ENCODE measurements at places on chromosomes 4 and X.

GRCh38 chrX:54093159-54093558 is 48.9 kb upstream of the PHF8 start:
- no peak for DNase-seq

DNA sequence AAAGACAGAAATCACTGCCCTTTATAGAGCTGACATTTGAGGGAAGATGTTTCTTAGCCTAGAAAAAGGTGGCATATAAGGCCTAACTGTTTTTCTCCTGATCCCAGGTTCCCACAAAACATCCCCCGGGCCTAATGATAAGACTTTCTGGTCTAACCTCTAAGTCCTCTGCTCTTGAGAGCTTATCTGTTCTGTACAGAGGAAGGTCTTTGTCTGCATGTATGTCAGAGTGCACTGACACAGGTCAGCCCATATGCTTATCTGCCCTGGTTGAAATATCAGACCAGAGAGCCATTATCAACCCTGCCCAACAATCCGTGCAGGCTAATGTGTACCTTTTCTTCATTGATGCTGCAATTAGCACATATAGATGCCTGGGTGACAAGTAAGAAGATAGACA is 76.2 kb downstream of the ARHGEF9 start:
- no peak for DNase-seq

DNA sequence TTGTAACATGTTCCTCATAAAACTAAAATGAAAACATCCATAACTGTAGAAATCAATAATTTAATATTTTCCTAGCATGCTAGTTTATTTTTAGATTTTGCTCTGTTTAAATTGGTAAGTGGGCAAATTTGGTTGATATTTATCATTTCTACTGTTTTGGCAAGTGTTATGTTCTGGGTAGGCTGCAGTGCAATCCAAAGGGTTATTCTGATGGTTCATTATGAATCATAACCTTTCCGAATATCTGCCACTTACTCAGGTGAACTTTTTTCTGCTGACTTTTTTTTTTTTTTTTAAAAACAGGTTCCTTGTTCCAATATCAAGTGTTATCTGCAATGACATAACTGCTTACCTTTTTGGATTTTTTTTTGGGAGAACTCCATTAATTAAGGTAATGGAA is 52.0 kb downstream of the CDS1 start:
- DNase-seq: no peak

- peak; percentile 16 for DNase-seq
These were observed 743 bp downstream of the ANTXR2 start for GRCh38 chr4:80072228-80072743.

DNA sequence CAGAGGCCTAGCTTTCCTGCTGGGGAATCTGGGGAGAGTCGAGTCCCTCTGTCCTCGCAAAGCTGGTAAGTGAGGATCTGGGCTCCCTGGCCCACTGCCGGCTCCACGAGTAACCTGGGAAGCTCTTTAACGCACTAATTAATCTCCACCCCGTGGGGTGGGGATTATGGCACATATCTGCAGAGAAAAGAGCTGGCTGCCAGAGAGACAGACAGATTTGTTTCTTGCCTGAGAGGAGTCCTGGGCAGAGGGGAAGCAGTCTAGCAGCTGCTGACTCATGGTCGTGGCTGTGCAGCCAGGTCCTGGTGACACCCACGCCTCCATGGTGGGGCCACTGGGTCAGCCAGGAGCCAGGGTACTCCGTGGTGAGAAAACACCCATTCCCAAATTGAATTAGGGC is 14.0 kb downstream of the SORCS2 start:
- no peak for DNase-seq

DNA sequence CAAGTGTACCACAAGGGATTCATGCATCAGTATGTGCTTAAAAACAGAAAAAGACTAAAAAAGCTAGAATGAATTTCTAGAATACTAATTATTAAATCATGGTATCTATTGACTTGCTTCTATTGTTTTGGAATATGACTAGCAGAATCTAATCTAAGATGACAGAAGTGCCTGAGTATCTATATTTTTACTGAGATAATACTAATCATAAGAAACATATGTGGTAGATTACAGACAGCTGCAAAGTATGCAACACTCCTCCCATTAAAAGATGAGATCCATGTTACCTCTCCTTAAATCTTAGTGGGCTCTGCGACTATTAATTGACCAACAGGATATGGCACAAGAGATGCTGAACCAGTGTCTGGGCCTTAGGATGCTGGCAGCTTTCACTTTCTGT is 89.4 kb downstream of the COL25A1 start:
- no peak for DNase-seq

- no peak for DNase-seq
These were observed 76.1 kb upstream of the EMCN start for GRCh38 chr4:100593935-100594334.

- DNase-seq: no peak
These were observed 57.4 kb upstream of the GRID2 start for GRCh38 chr4:92246384-92246783.

GRCh38 chr4:183241322-183241640 is 78.8 kb downstream of the CLDN22 start:
- DNase-seq: no peak

DNA sequence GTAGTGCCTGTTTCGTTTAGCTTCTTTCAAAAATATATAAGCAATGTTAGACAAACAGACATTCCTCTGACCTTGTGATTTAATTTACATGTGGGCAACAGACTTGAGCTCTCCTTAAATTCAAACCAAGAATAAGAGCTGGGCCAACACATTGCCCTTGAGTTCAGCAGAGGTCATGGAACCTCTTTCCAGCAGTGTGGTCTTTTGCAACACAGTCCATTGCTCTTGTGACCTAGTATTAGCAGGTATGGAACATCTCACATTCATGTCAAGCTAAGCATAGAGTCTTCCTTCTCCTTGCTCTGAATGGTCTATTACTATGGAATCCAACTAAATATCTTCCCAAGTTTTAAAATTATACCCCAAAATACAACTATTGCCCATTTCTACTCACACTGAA is 33.7 kb upstream of the MND1 start:
- no peak for DNase-seq

DNA sequence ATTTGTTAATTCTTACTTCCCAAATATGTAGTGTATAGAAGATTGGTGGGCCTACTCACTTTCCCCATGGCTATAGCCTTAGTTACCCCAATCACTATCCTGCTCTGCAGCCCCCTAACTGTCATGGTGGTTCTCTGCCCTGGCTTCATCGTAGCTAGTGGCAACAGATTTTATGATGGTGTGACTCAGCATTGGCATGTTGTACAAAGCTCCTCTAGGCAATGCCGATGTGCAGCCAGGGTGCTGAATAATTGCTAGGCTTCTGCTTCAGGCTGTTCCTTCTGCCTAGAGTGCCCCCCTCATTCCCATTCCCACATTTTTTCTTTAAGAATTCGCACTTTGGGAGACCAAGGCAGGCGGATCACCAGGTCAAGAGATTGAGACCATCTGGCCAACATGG is 35.2 kb downstream of the AFF2 start:
- no peak for DNase-seq

DNA sequence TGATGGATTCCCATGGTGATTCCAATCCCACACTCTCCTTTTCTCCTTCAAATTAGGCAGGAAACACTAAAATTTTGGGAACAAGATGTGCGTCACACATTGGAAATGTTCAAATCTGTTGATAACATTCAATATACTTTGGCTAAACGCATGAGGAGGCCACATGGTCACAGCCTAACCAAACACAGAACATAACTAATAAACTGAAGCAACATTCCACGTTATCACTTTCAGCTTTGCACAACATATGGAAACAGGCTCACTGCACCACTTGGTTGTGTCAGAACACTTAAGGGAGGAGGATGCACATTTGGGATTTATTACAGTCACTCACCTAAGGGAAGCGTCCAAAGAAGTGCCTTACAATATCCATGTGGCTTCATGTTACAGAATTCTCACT is 4.7 kb downstream of the SH3RF1 start:
- DNase-seq: no peak

GRCh38 chr4:1807332-1807777 is 14.3 kb downstream of the FGFR3 start:
- DNase-seq: no peak

DNA sequence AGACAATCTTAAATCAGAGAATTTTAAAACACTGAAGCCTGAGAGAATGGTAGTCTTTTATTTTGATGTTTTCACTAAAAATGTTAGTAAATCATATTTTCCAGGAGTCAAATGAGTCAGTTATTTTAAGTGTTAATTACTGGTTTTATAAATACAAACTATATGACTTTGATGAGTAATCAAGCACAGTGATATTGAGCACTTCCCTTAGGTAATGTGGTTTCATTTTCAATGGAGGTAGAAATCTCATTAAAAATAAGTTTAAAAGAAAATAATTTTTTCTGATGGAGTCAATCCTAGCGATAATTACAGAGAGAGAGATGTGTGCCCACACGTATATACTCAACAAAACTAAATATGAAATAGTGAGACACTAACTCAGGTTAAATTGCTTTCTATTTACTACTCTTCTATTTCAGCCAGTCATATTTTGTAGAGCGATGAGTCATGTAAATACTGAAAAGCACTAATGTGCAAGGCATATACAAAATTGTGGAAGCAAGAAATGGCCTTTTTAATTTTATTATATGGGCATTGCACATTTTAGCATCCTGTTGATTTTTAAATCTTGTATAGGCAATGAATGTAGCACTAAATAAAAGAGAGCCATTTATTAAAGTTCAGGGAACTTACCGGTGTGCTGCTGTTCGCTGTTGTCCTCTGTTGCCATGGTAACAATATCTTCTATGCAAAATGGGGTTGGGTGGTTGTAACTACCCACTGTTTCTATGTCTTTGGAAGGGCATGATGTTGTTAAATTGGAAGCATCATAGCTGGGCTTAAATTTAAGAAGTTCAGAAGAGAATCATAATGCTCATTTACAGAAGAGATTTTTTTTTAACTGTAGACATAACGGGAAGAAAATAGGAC is 513.7 kb downstream of the TLL1 start:
- DNase-seq: no peak

DNA sequence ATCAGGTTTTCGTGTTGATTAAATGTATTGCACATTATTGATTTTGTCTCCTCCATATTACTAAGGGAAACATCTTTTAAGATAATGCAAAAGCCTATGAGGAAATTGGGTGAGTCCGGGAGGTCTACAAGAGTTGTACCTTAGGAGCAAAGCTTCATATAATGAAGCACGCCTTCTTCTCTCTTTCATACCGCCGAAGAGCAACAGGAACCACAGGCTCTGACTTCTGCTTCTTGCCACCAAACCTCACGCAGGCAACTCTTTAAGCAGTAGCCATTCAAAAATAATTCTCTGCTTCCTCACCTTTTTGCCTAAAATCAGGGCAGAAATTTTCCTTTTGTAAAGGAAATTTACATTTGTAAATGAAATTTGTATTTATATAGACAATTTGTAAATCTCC is 139.6 kb downstream of the SPRY1 start:
- DNase-seq: no peak

DNA sequence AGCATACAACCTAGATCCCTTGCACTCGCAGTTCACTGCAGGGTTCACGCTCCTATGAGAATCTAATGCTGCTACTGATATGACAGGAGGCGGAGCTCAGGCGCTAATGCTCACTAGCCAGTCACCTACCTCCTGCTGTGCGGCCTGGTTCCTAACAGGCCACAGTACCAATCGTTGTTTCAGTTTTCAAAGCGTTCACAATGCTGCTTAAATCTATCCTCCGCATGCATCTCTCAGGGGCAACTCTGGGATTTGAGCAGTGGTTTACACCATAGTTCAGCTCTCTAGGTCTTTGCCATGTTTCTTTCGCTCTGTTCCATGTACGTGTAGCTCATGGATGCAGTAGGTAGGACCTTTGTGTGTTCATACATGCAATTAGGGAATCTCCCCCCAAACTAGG is 47.2 kb downstream of the CLOCK start:
- DNase-seq: no peak

DNA sequence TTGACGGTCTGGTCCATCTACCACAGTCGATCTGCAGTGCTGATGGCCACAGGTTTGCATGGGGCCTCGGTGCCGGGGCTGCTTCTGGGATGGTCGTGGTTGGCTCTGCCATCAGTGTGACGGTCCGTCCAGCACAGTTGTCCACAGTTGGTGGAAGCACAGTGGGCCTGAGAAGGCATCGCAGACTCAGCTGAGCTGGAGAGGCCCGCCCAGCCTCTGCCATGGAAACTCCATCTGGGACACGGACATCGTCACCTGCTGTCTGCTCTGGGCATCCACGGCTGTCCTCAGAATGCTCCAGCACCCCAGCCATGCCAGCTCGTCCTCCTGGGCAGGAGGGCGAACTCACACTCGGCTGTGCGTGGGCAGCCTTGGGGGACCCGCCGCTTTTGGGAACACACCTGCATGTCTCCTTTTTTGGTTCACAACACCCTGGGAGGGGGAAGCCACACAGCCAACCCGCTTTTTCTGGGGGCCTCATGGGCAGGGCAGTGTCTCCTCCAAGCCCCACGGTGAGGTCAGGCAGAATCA is 33.0 kb downstream of the ABLIM2 start:
- DNase-seq: no peak

DNA sequence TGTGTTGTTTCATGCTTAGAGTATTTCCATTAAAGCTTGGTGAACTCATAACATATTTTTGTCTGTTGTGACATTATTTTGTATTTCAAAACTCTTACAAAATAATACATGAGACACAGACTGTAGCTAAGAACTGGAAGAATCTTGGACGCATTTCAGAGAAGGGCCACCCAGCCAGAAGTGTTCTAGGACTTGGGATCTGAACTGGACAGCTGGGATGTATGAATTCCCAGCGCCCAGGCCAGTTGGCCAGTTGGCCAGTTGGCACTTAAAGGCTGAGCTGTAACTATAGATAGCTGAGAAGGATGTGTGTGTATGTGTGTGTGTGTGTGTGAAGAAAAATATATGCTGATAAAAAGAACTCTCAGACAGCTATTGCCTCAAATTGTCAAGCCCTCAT is 193.4 kb upstream of the GPR101 start:
- DNase-seq: no peak

DNA sequence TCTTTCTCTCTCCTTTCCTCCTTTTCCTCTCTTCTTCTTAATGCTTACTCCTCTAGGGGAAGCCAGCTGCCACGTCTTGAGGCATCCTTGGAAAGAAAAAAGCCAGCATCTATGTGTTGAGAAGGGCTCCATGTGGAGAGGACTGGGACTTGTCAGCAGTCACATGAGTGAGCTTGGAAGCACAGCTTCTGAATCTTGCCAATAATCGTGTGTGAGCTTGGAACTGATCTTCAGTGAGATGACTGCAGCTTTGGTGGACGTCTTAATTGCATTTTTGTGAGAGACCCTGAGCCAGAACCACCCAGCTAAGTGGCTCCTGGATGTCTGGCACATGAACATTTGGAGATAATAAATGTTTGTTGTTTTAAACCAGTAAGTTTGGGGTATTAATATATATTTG is 371.7 kb downstream of the SLITRK2 start:
- DNase-seq: no peak

- DNase-seq: no peak
These were observed 232.0 kb downstream of the ARHGAP10 start for GRCh38 chr4:147963839-147964238.

- DNase-seq: no peak
These were observed 598.4 kb upstream of the GNPDA2 start for GRCh38 chr4:45324455-45325417.

GRCh38 chrX:113260474-113260873 is 419.8 kb upstream of the AMOT start:
- DNase-seq: no peak

All from NCI-H1930 (cell line).